ENCODE measurements at places on chromosomes 6 and 20.
A peak's percentile ranks its signal among the peaks of the same experiment; 100 is the strongest.

GRCh38 chr20:10549511-10549910 lies 114.4 kb downstream of the SLX4IP start:
- no peak for DNase-seq

- DNase-seq, result no peak
Observed at GRCh38 chr20:22719167-22719591, 134.8 kb upstream of the FOXA2 start.

GRCh38 chr6:7314414-7314813 lies 1.4 kb upstream of the SSR1 start:
- DNase-seq, result no peak

DNA sequence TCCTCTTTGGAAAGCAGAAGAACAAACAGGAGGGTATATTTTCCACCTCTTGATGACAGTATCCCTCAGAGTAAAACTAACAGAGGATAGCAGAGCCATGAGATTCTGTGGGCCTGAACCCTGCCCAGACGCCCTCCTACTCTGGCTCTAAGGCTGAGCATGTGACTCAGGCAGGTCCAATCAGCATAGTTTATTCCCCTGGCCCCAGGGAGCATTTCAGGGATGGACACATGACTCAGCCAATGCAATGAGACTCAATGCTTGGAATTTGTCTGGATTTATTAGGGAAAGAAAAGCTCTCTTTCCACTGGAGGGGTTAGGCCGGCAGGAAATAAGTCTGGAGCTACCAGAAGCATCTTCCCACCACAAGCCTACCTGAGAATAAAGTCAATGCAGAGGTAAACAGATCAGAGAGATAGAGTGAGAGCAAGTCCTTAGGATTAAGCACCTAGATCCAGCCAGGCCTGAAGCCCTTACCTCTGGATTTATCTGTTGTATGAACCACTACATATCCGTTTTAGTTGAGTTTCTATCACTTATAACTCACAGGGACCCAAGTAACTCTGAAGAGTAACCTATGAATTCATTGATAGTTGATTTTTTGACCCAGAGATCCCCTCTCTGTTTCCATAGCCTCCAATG lies 68.2 kb upstream of the EYA2 start:
- DNase-seq, result no peak

GRCh38 chr6:134482593-134483270 lies 164.8 kb upstream of the SGK1 start:
- no peak for DNase-seq

- no peak for DNase-seq
Observed at GRCh38 chr6:22072949-22073348, 223.9 kb downstream of the PRL start.

DNA sequence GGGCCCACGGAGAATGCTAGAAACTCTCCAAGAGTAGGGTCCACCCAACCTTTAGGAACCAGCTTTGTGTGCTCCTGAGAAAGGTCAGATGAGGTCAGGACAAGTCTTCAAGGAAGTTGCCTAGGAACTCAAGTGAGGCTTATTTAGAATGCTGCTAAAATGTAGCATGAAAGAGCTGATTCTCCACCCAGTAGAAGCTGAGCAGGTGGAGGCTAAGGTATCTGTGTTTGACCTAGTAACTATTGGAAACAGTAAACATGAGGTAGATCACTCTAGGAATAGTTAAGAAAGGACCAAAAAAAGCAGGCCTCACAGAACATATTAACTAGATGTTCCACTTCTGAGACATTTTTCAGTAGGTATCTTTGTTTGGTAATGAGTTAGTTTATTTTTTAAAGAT lies 13.9 kb downstream of the CEP43 start:
- no peak for DNase-seq

GRCh38 chr20:40257763-40258162 lies 431.3 kb downstream of the MAFB start:
- DNase-seq, result no peak

DNA sequence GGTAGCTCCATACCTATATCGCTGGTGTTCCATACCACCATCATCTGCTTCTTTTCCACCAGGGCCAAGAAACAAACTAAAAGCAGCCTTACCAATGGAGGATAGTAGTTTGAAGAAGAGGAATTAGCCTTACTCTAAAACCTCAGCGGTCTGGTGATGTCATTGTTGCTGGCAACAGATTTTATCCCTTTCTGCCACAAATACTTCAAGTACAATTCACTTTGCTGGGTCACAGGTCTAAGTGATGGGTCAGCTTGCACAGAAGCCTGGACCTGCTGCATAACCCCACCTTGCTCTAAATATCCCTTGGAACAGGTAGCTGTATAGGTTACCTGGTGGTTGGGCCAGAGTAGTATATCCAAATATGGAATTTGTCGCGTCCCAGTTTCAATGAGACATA lies 53.2 kb upstream of the THEMIS start:
- DNase-seq, result no peak

DNA sequence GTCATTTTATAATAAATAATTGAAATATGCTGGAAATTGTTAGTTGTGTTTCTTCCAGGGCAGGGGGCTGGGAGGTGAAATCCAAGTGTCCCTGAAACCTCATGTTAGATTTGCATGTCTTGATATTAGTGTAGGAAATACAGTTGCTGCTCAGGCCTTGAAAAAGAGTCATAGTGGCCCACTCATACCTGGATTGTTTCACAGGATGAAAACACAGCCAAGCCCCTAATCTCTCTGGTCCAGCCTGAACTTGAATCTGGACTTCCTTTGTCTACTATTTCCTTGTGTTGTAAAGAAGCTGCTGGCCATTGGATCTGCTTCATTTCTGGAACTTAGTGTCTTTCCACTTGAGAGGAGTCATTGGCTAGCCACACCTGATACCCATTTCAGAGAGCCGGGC lies 108.8 kb upstream of the JARID2 start:
- peak; percentile 12 for DNase-seq

- peak; percentile 24 for DNase-seq
Observed at GRCh38 chr6:100665041-100665380, 200.3 kb upstream of the SIM1 start.

- peak; percentile 31 for DNase-seq
Observed at GRCh38 chr6:146950351-146950835, 253.8 kb upstream of the STXBP5 start.

GRCh38 chr20:24784607-24785006 lies 164.5 kb upstream of the CST7 start:
- no peak for DNase-seq

- DNase-seq, result no peak
Observed at GRCh38 chr20:54047720-54048119, 22.7 kb downstream of the BCAS1 start.

DNA sequence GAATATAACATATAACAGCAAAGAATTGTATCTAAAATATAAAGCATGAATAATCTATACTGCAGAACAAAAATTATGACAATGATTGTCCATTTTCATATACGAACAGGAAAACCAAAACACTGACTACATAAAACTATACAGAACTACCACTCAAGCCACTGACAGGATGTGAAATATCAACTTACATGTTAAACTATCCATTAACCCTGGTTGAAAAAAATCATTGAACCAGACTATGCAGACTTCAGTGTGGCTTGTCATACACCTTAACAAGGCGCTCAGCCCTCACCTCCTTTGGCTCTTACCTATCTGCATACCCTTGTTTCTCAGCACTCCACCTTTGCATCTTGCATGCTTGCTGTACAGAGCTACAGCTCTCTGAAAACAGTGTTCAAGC lies 34.9 kb downstream of the ASCC3 start:
- DNase-seq, result no peak

DNA sequence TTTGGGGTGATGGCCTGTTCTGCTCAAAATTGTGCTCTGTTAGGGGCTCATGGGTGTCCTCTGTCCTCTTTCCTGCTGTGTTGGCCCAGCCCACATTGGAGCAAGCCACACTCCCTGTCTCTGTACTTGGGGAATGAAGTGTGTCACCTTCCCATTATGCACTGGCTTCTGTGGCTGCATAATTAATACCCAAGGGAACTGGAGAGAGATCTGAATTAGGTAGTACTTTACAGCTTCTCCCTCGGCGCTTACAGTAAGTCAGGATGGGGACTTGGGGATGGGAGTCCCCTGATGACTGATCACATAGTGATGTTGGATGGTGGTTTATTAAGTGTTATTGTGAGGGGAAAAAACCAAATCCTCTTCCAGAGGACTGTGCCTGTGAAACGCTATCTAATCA lies 116.6 kb downstream of the FOXO3 start:
- no peak for DNase-seq

DNA sequence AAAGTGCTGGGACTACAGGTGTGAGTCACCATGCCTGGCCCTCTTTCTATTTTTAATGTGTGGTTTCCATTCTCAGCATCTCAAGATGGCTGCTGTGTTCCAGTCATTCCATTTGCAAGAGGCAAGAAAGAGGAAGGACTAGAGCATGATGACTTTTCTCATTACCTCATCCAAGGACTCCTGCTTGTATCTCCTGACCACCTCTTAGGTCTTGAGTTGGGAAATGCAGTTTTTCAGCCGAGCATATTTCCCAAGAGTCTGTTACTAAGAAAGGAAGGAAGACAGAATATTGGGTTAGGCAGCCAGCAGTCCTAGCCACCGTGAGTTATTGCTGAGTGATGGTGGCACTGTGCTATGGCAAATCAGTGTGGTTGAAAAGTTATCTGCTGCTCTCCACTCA lies 108.4 kb upstream of the INSM1 start:
- no peak for DNase-seq

DNA sequence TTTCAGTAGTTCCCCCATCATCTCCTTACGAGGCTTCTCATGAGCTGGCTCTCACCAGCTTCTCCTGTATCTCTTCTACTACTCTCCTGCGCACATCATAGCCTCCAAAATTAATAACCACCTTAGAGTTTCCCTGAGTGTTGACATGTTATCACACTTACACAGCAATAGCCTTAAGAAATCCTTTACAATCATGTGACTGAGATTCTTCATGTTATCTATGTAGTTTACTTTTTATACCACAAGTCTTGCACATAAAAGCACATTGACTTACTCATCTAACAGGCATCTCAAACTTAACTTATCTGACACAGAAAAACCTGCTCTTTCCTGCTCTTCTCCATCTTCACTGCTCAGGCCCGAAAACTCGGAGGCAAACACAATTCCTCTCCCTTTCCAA lies 103.7 kb upstream of the TAB2 start:
- DNase-seq, result no peak

DNA sequence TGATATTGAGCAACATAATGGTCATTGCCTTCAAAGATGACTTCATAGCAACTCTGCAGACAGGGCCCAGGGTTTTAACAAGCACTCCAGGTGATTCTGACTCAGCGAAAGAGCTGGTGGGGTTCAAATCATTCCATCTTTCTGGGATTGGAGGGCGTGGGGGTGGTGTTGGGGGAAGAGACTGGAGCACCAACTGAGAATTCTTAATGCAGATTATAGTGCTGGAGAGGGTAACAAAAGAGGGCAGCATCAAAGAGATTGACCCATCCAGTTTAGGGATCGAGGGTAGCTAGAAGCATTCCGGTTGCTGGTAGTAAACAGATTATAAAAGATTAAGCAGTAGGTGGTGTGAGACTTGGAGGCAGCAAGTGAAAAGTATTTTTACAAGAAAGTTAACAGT lies 15.9 kb downstream of the PFDN4 start:
- no peak for DNase-seq

DNA sequence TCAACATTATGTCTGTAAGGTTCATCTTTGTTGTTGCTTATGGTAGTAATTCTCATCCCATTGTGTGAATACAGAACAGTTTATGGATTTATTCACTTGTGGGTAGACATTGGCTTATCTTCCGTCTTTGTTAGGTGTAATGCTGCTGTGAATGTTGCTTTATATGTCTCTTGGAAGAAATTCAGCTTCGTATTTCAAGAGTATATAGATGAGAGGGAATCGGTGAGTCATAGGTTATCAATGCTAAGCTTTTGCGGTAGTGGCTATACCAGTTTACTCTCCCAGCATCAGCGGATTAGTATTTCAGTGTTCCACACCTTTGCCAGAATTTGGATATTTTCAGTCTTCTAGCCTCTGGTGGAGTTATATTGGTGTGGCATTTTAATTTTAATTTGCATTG lies 77.8 kb downstream of the ZFAND3 start:
- no peak for DNase-seq

DNA sequence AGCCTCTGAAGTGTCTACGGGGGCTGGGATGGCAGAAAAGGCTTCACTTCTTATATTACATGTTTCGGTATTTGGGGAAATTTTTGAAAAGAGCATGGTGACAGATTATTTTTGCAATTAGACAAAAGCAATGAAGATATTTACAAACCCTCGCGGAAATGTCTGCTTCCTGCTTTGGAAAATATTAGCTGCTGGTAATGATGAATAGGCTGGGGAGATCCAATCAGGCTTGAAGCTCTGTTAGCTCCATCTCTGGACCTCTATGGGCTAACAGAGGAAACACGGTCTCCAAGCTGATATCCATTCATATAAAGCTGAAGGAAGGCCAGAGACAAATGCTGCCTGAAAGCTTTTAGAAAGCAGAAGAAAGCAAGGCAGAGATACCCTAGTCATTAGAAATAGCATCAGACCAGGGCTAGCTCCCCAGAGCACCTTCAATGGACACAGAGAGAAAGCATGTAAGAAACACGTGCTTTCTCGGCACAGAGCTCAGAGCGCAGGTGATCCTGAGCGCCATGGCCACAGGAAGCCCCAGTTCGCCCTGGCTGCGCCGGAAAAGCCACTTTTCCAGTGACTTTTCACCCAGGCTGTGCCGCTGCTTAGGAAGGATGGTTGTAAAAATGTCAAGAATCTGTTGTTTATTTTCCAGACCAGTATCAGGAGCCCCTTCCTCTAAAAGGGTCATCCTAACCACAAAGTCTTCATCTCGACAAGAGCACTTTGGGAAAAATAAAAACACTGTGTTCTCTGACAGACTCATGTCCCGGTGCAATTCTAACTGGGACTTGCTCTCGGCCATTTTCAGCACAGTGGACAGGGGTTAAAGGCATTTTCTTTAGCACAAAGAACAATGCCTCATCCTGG lies 68.5 kb upstream of the NFATC2 start:
- DNase-seq, result no peak

DNA sequence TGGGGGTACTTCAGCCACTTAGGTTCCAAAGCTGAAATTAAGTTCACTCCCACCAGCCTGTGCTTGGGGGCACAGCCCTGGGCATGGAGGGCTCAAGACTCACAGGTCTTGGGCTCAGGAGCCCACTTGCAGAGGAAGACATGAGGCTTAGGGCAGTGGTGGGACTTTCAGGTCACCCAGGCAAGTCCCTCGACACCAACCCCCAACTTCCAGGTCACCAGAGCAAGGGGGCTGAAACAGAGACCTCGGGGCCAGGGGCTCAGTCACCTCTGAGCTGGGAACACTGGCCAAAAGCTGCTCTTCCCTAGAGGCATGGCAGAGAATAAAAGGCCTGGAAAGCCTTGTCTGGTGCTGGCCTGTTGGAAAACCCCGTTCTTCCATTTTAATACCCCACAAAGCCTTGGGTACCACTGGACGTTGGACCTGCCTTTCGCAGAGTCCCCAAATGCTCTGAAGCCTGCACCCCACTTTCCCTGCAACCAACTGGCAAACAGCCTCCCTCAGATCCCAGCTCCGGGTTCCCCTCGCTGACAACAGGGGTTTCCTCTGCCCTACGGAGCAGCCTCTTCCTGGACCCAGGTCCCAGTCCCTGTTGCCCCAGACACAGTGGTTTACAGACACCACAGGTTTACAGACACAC lies 160.9 kb upstream of the PMEPA1 start:
- no peak for DNase-seq

Measured in activated CD4-positive, alpha-beta memory T cell treated with anti-CD3 and anti-CD28 coated beads for 36 hours (primary cell).